ENCODE measurements at places on chromosomes 4 and X.

GRCh38 chr4:94507708-94508107, 56.0 kb downstream of the PDLIM5 start:
- DNase-seq = no peak

GRCh38 chrX:136260776-136261175, 9.6 kb upstream of the MAP7D3 start:
- DNase-seq = no peak

GRCh38 chr4:176479767-176480166, 160.0 kb downstream of the SPCS3 start:
- no peak for DNase-seq

DNA sequence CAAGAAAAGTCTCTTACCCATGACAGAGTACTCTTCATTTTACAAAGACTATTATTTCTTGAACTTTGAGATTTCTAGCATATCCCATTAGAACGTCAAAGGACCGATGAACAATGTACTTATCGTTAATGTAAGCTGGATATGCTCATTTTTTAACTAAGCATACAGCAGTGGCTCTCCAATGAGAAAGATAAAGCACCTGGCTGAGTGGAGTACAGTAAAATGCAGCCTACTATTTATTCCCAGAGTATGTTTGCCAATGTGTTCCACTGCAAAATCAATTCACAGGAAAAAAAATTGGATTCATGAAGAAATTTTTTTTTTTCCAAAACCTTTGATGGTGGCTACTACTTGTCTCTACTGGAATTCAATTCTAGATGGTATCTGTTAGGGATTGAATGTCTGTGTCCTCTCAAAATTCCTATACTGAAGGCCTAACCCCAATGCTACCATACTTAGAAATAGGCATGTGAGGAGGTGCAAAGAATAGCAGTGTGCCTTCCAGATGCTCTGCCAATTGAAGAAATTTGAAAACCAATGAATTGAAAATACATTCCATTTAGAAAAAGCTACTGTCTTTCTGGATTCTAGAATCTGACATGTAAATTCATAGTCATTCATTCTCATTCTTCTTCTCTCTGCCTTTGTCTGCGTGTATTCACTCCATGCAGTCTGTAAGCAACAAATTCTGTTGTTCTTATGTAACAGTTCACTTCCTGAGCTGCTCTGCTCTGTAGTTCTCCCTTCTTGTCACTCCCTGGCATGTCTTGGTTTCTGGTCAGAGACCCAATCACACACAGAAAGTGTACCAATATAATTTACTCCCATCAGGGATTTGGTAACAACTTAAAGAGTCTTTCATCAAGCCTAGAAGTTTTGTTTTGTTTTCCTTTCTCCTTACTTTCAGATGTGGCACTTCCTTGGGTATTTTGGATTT, 61.4 kb downstream of the PAPSS1 start:
- no peak for DNase-seq

GRCh38 chr4:143693856-143694255, 6.6 kb downstream of the FREM3 start:
- no peak for DNase-seq

DNA sequence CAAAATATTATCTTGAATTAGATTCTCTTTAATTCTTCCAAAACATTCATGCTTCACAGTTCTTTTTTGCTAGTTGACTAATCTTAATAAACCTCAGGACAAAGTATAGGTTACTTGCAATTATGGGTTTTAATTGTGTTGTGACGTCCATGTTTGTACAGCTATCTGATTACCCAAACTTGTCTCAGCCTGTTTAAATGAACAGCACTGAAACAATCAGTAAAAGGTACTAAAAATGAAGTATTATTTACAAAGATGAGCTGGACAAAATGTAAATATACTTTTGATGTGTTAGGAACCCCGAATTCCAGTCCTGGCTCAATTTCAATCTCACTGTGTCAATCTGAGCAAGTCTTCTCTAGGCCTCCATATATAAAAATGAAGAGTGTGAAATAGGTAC, 57.4 kb upstream of the SLC6A14 start:
- no peak for DNase-seq

DNA sequence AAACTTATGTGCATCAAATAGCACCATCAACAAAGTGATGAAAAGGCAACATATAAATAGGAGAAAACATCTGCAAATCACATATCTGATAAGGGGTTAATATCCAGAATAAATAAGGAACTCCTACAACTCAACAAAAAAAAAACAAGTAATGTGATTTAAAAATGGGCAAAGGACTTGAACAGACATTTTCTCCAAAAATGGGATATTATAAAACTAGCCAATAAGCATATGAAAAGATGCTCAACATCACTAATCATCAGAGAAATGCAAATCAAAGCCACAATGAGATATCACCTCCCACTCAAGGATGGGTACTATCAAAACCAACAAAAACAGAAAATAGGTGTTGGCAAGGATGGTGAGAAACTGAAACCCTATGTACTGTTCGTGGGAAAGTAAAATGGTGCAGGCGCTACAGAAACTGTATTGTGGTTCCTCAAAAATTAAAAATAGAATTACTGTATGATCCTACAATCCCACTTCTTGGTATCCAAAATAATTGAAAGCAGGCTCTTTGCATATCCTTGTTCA, 2.4 kb downstream of the DNAJB14 start:
- no peak for DNase-seq

DNA sequence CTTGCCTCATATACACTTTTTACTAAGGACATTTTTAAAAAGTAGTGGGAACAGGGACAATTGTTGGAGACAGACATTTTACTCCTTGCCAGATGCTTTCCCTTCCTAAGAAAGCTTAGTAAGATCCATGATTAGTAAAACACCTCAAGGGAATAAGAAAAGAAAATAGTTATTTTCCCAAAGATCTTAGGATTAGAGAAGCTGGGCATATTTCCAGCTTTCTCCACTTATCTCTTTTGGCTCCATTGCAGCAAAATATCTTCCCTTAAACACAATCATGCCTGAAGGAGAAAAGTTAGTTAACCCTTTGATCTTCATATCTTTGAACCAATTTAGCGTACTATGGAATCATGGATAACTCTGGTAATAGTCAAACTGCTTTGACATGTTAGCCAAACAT, 257.9 kb downstream of the PCDH18 start:
- no peak for DNase-seq

All from cortex of kidney (tissue), 1 donor.